Effector CD4-positive, alpha-beta T cell (primary cell): ENCODE measurements at places on chromosomes 4 and X.
A peak's percentile ranks its signal among the peaks of the same experiment; 100 is the strongest.

DNA sequence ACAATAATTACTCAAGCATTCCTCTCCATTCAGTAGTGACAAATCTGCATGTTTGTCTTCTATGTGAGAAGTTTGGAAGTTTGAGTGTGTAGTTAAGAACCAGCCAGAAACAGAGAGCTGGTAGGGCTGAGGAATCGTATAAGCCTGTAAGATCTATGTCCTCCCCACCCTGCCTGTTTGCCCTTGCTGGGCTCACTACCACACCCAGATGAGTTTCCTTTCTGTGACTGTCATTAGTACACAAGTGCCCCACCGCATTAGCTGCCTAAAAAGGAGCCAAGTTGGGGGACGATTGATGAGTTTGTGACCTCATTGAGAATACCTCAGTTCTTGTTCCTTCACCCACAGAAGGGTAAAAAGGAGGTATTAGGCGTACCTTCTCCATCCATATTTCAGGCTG, 28.3 kb downstream of the DOCK11 start:
- DNase-seq = peak; percentile 47

DNA sequence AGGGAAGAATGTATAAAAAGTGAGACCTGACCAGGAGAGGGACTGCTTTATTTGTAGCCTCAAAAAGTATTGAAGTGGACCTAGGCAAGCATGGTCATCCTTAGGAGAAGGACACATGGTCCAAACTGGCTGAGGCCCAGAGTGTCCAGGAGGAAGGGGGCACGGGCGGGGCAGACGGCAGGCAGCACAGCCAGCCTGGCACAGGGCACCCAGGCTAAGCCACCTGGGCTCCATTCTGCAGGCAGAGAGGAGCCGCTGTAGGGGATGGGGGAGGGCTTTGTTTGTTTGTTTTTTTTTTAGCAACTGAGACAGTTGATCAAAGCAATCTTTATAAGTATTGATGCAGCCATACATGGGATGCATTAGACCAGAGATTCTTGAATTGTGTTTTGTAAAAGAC, 188.6 kb downstream of the PRDM5 start:
- no peak for DNase-seq

DNA sequence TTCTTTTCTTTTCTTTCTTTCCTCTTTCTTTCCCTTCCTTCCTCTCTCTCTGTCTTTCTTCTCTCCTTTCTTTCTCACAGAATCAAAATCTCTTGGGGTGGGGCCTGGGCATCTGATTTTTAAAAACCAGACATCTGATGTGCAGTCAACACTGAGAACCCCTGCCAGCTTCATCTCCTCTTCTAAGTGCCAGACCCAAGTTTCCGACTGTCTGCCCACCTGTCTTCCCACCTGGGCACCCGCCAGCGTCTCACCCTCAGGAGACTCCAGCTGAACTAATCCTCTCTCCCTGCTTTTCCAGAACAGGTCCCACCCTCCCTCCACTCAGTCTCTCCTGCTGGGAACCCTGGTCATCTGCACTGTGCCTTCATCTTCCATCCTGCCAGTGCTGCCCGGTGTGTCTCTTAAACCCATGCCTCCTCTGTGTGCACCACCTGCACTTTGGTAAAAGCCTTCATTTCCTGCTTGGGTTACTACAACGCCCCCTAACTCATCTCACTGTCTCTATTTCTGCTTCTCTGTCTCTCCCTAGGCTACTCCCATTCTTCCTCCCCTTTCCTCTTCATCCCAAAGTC, 2.8 kb downstream of the SOD3 start:
- no peak for DNase-seq

- no peak for DNase-seq
These were observed 282.3 kb downstream of the INPP4B start for GRCh38 chr4:142563682-142564291.

DNA sequence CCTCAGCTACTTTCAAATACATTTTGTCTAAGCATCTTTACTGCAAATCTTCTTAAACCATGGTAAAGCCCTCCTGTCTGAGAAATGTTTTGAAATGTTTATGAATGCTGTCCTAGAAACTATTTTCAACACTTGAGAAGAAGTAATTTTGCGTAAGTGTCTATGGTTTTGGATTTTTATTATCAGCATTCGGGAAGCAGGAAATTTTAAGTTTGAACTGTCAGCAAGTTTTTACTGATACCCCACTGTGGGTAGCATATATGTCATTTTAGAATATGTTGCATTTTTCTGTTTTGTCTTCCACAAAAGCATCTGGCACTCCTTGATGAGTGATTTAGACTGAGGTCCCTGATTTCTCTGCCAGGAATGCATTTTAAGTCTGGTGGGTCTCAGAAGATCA, 302.4 kb upstream of the GIMD1 start:
- no peak for DNase-seq

- no peak for DNase-seq
These were observed 114.3 kb downstream of the VSIG4 start for GRCh38 chrX:65925592-65925991.

DNA sequence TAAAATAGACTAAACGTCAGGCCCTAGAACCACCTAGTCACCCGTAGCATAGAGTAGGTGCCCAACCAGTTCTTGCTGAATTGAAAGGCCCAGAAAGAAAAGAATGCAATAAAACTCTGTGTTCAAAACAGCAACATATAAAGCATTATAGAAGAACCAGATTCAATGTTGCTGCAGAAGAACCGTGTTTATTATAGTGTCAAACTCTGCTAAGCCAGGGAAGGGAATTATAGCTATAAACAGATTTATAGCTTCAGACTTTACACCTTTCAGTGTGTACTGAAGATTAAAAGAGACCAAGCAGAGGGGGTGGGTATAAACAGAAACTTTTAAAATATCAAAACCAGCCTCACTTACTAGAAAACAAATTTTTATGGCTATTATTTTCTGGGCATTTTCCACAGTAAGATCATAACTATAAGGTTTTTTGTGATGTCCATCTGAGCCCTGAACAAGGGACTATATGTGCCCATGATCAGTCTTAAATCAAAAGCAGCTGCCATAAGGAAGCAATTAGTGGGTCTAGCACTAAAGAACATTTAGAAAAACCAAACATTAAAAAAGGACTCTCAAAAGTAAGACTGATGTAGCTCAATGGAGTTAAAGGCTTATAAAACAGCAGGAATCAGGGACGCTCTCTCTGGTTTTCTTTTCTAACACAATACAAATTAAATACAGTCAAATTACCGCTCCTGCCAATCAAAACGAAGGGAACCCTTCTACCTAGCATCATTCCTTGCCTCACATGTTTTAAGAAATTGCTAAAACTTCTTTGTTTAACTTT, 219.7 kb upstream of the ETNPPL start:
- no peak for DNase-seq

GRCh38 chr4:185993328-185993973, 75.5 kb upstream of the TLR3 start:
- no peak for DNase-seq

- no peak for DNase-seq
These were observed 1176.8 kb downstream of the FAM133A start for GRCh38 chrX:94850811-94851210.

DNA sequence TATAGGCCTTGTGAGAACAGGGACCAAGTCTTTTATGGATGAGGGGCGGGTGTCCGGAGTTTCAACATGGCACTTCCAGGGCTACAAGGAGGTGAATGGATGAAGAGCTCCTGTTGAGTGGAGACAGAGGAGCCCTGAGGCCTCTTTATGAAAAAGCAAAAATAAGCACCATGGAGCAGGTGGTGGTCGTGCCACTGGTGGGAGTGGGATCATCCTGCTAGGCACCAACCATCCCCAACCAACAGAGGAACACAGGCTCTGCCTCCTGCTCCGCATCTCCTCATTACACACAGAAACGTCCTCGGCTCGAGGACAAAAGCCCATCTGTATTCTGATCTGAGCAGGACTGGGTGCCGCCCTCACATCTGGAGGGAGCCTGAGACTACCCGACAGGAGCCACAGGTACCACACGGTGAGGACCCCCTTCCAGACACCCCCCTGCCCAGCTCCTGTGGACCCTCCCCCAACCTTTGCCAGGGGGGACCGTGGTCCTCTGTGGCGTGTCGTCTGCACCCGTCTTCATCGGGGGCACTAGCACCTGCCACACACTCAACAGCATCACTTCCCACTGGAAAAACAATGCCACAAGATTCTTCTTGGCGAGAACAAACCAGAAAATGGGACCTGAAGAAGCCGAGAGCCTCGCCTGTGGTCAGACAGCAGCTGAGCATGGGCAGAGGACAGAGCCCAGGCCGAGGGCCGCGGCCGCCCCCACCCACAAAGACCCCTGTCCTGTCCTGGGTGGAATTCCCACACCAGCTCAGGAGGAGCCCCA, 3.9 kb upstream of the PDE6B start:
- DNase-seq = no peak

DNA sequence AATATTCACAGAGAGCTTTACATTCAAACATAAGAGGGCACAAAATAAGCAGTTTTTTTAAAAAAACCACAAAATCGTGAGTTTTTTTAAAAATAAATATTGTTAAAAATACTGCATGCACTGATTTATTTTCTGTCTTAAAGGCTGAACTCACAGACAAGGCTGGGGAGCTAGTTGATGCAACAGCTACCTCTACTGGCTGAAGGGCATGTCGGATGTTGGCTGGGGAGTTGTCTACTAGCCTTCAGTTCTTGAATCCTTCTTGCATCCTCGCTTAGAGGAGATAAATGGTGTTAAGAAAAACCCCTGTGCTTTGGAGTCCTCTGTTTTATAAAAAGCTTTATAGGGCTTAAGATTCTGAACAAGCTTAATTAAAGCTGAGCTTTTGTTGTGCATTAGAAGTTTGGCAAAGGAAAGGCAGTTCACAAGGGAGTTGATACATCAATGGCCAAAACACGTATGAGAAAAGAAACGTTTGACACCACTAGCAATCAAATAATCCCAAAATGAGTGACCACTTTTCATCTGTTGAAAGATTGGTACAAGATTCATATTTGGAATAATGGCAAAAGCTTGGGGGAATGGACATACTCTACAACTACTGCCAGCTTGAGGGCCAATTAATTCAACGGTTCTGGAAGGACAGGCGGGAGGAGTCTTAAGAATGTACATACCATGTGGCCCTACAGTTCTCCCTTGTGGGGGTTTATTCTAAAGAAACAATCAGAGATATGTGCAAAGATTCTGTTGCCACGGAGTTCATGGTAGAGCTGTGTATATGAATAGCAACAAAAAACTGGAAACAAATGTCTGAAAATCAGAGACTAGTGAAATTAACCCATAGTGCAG, 94.7 kb downstream of the SEL1L3 start:
- DNase-seq = no peak

- DNase-seq = no peak
These were observed 538.7 kb upstream of the PABPC4L start for GRCh38 chr4:134740290-134740689.

DNA sequence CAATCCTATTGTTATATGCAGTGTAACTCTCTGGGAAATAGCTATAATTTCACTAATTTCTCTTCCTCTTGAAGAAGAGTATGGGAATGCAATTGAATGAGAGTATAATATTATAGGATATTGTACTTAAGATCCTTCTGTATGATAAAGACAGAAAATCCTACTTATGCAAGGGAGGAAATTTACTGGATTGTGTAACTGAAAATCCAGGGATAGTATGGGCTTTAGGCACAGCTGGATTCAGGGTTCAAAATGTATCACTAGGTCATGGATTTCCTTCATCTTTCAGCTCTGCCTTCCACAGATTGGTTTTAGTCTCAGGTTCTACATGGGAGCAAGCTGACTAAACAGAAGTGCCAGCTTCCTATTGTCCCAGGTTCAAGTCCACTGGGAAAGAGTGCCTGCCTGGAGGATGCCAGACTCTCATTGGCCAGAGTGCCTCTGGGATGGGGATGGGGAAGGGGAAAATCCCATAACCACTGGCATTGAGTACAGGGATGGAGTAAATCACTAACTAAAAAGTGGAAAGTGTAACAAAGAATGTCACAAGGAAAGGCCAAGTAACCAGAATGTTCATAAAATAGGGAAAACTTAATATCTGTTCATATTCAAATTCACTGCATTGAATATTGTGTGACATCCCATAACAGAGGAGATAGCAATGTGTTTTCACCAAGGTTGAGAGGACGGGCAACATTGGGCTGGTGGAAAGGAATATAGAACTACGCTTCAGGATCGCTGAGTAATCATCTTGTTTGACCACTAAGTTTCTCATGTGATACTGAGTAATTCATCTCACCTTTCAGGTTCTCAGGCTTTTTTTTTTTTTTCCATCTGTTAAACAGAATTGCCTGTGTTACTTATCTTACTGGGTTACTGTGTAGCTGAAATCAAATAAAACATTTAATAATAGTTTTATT, 75.7 kb downstream of the ANXA3 start:
- DNase-seq = no peak

- DNase-seq = no peak
These were observed 29.2 kb downstream of the PRDM5 start for GRCh38 chr4:120893314-120893713.

- DNase-seq = no peak
These were observed 147.3 kb downstream of the CORIN start for GRCh38 chr4:47690611-47691010.

- no peak for DNase-seq
These were observed 893 bp upstream of the HOPX start for GRCh38 chr4:56681853-56682525.

DNA sequence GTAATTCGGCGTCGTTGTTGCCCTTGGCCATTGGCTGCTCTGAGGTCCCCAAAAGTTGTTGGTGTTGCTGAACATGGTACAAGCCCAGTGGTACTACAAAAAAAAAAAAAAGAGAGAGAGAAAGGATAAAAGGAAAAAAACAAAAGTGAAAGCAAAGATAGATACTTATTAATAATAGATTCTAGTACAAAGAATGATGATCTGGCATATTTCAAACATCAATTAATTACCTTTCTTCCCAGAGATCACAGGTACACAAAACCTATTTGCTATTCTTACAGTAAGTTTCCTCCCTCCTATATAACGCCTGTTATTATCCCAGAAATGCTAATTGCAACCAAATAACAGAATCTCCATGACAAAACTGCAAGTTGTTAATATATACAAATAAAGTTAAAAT, 188.9 kb downstream of the FBXW7 start:
- no peak for DNase-seq

- no peak for DNase-seq
These were observed 74.4 kb downstream of the MBNL3 start for GRCh38 chrX:132414404-132414803.

GRCh38 chr4:120754590-120754989, 167.9 kb downstream of the PRDM5 start:
- no peak for DNase-seq

DNA sequence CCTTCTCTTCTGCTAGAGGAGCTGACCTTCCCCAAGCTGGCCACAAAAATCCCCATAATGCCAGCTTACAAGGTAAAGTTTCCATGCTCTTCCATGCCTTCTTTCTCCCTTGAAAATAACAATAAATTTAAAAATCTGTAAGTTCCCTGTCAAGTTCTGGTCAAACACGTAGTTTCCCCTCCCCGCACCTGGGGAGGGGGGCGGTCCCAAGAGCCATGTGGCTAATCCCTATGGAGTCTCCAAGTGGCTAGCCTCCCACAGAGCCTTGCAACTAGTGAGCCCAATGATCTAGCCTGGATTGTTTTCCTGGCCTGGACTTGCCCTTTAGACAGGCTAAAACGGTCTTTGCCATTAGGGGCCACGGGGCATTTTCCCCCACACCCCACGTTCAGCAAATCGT, 2.1 kb upstream of the NRK start:
- DNase-seq = no peak

- DNase-seq = no peak
These were observed 50.4 kb downstream of the FABP2 start for GRCh38 chr4:119271361-119272085.
